Umbilical cord (tissue), 2 donors: ENCODE measurements at places on chromosomes 2 and 18.
A peak's percentile ranks its signal among the peaks of the same experiment; 100 is the strongest.

DNA sequence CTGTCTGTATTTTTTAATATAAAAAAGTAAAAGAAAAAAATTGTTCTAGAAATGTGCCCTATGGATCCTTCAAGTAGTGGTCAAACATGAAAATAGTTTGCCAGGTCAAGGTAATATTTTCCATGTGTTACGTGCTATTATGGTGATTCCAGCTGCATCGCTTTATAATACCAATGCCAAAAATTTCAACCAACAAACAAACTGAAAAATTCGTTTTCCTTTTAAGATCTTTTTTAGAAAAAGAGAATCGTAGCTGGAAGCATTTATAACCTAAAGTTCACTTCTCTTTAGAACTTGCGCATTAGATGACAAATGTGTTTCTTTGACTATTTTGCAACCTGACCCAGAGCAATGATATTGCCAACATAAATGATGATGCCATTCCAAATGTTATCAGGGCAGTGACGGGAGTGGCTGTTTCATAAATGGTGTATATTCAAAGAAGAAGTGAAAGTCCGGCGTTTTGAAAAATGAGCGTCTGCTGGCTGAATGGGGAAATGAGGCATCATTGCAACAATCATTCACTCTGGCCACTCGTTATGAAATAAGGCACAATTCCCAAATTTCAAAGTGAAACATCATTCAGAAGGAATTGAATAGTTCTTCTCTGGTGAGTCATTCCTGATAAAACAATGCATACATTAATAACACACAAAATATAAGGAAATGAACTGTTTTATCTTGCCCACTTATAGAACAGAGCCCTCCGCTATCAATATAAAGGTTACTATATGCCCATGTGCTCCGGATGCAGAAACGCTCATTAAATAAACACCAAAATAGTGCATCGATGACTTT is 297.4 kb downstream of the TGIF1 start:
- peak; percentile 7 for DNase-seq

DNA sequence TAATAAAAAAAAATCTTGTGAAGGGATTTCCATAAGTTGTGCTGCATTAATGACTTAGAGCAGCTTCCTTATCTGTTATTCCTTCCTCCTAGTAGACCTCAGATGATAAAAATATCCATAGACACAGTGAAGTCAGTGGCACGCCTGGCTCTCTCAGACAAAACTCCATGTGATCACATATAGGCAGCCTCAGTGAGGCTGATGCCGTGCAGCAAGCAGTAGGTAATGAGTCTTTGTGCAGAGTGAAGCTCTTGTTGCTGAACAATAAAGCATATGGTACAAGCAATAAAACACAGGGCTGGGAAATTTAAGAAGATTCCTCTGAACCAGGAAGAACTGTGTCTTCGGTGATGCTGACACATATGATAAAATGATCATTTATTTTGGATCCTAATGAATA is 102.7 kb downstream of the CSRNP3 start:
- peak; percentile 65 for DNase-seq

DNA sequence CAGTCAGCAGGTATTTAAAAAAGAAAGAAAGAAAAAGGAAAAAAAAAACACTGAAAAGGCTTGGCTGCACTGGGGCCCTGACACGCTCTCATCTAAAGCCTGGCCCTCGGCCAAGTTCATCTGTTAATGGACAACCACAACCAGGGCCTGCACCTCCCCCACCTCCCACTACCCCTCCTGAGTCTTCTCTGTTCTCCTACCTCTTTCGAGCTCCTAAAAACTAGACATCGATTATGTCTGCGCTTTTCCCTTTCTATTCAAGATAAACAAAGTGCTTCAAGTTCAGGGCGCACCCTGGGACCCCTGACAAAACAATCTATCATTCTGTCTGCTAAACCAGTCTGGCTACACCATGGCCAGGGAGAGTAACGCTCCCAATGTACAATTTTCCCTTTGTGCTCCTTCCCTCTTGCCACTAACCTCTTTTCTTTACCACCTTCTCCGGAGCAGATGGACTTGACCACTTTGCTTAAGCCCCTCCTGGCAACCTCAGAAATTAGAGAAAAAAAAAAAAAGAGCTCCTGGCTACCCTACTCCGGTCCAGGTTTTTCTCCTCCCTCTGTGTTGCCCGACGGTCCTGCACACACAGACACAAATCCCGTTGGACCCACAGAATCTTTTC is 22.7 kb downstream of the BCL11A start:
- peak; percentile 80 for DNase-seq

- DNase-seq, result peak; percentile 27
These were observed 25.1 kb upstream of the ARHGAP25 start for GRCh38 chr2:68709421-68709911.

DNA sequence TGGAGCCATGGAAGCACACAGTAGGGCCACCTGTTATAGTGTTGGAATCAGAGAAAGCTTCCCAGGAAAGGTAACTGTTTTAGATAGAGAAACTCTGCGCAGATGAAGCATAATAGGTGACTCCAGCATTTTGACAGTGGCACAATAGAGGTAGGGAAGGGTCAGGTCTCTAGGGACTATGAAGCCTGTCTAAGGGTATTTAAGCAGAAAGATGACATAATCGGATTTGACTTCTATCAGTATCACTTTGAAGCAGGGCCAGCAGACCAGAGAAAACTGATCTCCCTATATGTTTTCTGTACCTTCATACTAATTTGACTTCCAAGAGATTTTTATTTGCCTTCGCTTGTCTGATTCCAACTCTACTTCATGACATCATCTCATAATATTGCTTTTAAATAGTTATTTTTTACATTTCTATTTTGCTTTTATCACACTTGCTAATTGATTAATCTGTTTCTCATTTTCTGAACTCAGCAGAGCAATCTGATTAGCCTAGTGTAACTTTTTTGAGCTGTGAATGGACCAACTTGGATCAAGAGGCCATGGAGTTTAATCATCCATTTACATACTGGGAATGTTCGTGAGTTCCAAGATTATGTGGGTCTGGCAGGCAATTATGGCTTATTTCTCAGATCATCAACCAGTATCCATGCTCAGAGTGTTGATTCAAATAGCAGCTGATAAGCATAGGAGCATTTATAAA is 8.4 kb upstream of the HIBCH start:
- no peak for DNase-seq

DNA sequence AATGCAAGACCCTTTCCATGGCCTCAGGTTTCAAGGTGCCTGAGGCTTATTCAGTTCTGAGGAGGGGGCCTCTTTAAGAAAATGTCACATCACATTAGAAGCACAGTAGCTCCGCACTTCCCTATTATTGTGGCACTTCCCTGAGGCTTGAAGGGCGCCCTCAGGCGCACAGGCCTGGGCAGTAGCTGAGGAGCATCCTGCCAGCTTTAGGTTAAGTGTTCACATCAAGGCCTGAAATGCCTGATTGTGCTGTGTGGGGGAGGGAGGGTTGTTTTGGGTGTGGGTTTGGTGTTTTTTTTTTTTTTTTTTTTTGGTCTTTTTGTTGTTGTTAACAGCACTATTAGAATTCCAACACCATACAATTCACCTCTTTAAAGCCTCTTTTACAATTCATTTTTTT is 107.9 kb downstream of the CABLES1 start:
- DNase-seq, result no peak

DNA sequence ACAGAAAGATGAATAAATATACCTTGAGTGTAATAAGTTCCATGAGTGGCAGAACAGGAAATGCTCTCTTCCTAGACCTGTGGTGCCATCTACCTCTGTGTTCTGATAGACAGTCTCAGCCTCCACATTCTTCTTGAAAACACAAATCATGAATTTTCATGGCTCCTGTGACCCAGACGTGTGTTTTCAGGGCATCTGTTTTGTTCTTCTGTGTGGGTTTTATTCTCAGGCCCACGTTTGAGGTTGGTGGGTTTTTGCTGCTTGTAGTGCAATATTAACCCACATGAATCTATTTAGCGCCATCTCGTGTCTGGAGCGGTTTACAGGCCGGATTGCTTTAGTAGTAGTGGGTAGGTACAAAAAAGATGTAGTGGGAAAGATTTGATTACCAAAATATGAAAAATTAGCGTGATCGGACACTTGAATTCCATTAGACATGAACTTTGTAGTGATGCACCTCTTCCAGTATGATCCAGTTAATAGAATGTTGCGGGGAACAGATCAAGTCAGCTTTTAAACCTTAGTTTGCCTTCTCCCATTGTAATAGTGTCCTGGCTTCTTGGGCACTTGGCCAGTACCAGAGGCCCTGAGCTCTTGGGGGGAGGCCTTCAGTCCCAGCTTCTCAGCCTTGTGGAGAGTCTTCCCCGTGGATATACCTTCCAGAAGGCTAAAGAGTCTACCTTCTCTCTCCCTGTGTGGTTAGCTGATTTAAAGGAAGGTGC is 256.5 kb downstream of the TPGS2 start:
- peak; percentile 71 for DNase-seq

DNA sequence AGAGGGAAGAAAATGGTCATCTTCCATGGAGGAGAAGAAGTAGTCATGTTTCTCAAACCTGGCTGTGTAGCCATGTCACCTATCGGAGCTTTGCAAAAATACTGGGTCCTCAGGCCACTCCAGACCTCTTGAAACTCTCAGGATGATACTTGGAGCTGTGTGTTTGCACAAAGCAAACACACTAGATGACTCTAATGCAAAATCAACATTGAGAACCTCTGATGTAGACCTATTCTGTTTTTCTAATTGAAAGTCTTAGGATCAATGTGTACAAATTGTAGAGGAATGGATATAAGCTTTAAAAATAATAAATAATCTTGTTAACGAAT is 444.3 kb downstream of the RND3 start:
- DNase-seq, result no peak
